ENCODE measurements at places on chromosomes 2 and 18. TPM values are rescaled to one million over a fixed set of nuclear protein-coding genes. Genes with fewer than 3 reads are reported as not detected.

The REG3A gene
- total RNA-seq = not detected

The SNX17 gene
- total RNA-seq = 122 TPM

The RIT2 gene
- total RNA-seq = not detected

The UGT1A4 gene
- total RNA-seq = not detected

The PDE1A gene
- total RNA-seq = not detected

The CIDEA gene
- not detected for total RNA-seq

The PCARE gene
- not detected for total RNA-seq

The TEX44 gene
- not detected for total RNA-seq

The SH3BP4 gene
- total RNA-seq = not detected

The CNRIP1 gene
- not detected for total RNA-seq

The SLC5A7 gene
- not detected for total RNA-seq

The C2orf72 gene
- 0.18 TPM for total RNA-seq

The UBXN2A gene
- 13.3 TPM for total RNA-seq

The RAB6C gene
- not detected for total RNA-seq

The FER1L5 gene
- total RNA-seq = not detected

The AP1S3 gene
- 15.4 TPM for total RNA-seq

The GREB1 gene
- total RNA-seq = 0.55 TPM

The G6PC2 gene
- not detected for total RNA-seq

The UPP2 gene
- total RNA-seq = not detected

The SERPINB4 gene
- total RNA-seq = not detected

The ALK gene
- not detected for total RNA-seq

The SPRED2 gene
- total RNA-seq = 3.0 TPM

The SRD5A2 gene
- total RNA-seq = not detected

The ASB18 gene
- not detected for total RNA-seq

The IL1R2 gene
- total RNA-seq = 0.85 TPM

The CCDC68 gene
- not detected for total RNA-seq

Measured in CD8-positive, alpha-beta memory T cell (primary cell).